ENCODE measurements at places on chromosomes 3 and 15.

GRCh38 chr3:14508966-14509795, 31.0 kb downstream of the GRIP2 start:
- peak; percentile 70 for DNase-seq

GRCh38 chr3:138066383-138066782, 49.0 kb downstream of the DZIP1L start:
- DNase-seq: no peak

DNA sequence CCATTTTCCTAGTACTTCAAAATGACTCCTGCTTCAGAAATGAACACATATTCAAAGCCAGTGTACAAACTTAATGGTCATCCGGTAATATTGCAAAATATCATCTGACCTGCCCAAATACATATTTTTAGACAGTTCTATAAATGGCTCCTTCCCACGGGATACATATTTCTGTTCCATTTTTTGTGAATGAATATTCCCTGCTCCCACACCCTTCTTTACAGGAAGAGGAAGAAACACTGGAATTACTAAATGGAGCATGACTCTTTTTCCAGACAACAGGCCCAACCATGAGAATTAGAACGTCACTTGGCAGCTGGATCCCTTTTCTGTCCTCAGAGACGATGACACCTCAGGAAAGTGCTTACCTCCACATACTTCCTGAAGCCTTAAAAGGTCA, 38.0 kb upstream of the CBLB start:
- DNase-seq: no peak

- no peak for DNase-seq
Observed at GRCh38 chr3:12413721-12414255, 70.5 kb upstream of the TSEN2 start.

- no peak for DNase-seq
Observed at GRCh38 chr15:67573194-67573593, 30.7 kb downstream of the MAP2K5 start.

DNA sequence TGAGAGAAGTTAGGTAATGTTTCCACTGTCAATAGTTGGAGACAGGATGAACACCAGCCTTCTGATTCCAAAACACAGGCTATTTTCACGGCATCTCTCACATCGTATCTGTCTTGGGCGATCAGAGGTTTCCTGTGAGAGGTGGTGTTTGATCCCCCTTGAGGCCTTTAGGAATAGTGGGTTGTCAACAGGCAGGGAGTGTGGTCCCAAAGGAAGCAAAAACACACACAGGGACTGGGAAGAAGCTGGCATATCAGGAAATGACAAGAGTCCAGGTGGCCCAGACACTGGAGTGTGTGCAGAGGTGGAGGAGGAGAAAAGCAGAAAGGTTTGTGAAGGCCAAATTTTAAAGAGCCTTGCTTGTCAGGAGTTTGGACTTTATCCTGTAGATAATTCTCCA, 6.6 kb upstream of the MAGEF1 start:
- no peak for DNase-seq

- no peak for DNase-seq
Observed at GRCh38 chr15:69016021-69016595, 1.6 kb downstream of the NOX5 start.

- DNase-seq: no peak
Observed at GRCh38 chr3:48466386-48467109, 20.0 kb downstream of the ATRIP start.

GRCh38 chr15:98427321-98427720, 221.0 kb upstream of the IGF1R start:
- no peak for DNase-seq

DNA sequence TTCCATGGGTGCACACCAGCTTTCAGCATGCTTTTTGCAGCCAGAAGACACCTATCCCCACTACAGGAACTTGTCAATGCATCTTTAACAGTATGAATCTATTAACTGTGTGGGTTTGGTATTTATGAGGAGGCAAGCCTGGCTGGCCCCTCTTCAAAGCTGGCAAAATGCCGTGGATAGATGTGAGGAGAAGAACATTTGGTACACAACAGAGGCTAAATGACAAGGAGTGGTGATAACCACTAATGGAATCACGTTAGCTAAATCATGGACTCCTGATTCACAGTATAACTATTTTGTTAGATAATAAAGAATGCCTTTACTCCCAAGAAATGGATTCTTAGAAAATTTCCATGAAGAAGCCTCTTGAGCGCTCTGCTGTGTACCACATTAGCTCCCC, 187.2 kb downstream of the CLSTN2 start:
- no peak for DNase-seq

DNA sequence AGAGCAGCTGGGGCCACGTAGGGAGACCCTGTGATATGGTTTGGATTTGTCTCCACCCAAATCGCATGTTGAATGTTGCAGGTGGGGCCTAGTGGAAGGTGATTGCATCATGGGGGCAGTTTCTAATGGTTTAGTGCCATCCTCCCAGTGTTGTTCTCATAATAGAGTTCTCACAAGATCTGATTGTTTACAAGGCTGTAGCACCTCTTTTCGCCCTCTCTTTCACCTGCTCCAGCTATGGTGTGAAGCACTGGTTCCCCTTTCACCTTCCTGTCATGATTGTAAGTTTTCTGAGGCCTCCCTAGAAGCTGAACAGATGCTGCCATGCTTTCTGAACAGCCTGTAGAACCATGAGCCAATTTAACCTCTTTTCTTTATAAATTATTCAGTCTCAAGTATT, 198.9 kb upstream of the CBLB start:
- no peak for DNase-seq

- no peak for DNase-seq
Observed at GRCh38 chr3:66418475-66418931, 82.3 kb downstream of the LRIG1 start.

GRCh38 chr3:53083521-53083920, 37.6 kb upstream of the SFMBT1 start:
- DNase-seq: no peak

GRCh38 chr3:150410311-150411105, 2.4 kb downstream of the TSC22D2 start:
- peak; percentile 7 for DNase-seq

- DNase-seq: no peak
Observed at GRCh38 chr3:126644615-126645014, 10.3 kb downstream of the TXNRD3 start.

- DNase-seq: no peak
Observed at GRCh38 chr15:69078638-69079037, 64.1 kb downstream of the NOX5 start.

GRCh38 chr3:139552632-139553365, 13.3 kb upstream of the RBP1 start:
- DNase-seq: no peak

GRCh38 chr3:107045791-107046190, 331.4 kb upstream of the CCDC54 start:
- DNase-seq: no peak

GRCh38 chr3:138112362-138112761, 3.0 kb downstream of the DZIP1L start:
- no peak for DNase-seq

- no peak for DNase-seq
Observed at GRCh38 chr3:159654183-159655134, 334.2 kb upstream of the IL12A start.

DNA sequence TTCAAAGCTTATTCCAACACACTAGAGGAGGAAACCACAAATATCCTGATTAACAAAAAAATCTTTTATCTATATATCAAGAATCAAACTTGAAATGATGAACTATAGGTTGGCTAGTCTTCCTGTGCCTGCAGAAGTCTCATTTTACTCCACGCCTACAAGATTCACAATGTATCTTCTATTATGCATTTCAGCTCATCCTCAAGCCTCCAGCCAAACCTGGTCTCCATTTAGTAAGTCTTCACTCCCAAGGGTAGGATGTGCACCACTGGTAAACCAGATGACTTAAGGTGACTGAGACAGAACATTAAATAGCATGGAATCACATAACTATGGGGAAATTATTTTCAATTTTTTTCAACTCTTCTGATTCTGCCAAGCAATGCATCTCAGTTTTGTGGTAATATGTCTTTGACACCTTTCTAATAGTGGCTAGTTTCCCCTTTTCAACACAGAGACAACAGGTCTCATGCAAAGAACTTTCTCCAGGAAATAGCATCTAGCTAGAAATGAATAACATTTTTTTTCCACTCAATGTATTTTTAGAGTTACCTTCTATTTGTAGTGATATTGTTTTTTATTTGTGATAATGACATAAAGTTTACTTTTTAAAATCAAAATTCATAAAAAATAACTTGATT, 166.9 kb downstream of the TNIK start:
- no peak for DNase-seq

- DNase-seq: no peak
Observed at GRCh38 chr3:187518207-187518606, 150.0 kb downstream of the RTP4 start.

DNA sequence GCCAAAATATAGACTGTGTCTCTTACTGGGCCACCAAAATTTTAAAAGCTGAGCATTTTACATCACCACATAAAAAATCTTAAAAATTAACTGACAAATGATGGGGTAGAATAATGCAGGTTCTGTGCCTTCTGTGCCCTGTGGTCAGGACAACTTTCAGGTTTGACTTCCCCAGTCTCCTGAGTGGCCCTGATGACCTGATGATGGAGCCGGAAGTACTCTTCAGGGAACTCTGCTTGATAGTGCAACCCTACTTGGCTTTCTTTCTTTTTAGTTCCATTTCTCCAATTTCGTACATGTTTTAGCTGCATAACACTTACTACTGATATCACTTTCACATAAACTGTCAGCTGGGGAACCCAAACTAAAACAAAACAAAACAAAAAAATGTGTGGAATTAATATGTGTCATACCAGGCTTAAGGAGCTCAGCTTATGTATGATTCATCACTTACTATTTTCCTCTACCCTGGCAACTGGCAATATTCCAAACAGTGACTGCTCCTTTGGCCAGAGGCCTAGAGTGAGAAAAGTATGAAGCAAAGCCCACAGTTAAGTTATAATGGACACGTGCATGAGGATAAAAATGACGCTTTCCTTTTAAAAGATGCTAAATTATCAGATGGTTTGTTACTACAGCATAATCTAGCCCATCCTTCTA, 194.3 kb downstream of the BCHE start:
- DNase-seq: no peak

- DNase-seq: no peak
Observed at GRCh38 chr3:80643421-80643820, 875.6 kb upstream of the ROBO1 start.

DNA sequence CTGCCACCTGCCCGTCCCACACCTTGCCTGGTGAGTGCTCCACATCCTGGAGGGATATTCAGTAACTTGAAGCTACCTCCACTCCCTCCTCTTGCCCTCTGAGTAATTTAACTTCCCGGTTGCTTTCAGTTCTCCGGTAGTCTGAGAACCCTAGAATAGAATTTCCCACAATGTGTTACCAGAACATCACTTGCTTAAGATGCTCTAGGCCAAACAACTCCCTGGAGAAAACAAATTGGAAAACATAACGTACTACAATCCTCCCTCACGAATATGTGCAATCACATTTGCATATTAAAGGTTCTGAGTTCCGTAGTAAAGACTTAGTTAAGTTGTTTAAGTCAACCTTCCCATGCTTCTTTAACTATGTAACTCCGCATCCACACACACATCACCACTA, 44.8 kb downstream of the SLCO2A1 start:
- no peak for DNase-seq

DNA sequence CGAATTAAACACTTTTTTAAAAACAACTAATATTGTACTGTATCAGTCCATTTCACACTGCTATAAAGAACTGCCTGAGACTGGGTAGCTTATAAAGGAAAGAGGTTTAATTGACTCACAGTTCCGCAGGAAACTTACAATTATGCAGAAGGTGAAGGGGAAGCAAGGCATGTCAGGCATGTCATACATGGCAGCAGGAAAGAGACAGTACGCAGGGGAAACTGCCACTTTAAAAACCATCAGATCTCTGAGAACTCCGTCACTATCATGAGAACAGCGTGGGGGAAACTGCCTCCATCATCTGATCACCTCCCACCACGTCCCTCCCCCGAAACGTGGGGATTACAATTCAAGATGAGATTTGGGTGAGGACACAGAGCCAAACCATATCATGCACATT, 162.8 kb upstream of the TPM1 start:
- no peak for DNase-seq

GRCh38 chr3:39907981-39908380, 98.6 kb downstream of the MYRIP start:
- no peak for DNase-seq

GRCh38 chr15:81025721-81026370, 25.1 kb downstream of the TLNRD1 start:
- DNase-seq: no peak

DNA sequence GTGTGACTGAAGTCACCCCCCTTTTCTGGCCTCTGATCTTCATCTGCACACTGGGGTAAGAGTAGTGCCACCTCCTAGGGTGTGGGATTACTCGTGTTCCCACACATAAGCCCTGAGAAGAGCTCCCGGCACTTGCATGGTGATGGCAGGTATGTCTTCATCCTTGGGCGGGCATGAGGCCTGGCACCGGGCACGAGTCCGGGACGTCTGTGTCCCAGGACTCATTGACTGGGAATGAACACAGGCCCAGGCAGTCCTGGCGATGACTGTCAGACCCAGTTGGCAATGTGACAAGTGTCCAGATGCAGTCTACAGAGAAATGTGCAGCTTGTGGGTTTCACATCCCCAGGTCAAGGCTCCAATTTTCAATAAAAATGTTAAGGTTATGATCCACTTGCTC, 78.9 kb downstream of the TBC1D2B start:
- no peak for DNase-seq

DNA sequence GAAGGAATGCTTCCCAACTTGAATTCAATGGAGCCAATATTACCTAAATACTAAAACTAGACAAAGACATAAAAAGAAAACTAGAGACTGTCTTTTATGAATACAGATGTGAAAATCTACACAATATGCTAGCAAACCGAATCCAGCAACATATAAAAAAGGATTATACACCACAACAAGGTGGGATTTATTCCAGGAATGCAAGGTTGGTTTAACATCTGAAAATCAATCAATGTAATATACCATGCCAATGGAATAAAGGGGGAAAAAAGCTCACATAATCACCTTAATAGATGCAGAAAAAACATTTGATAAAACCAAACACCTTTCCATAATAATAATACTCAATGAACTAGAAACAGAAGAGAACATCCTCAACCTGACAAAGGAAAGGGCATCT, 69.3 kb upstream of the TSPAN3 start:
- DNase-seq: no peak

GRCh38 chr15:41984622-41985021, 12.3 kb upstream of the EHD4 start:
- DNase-seq: no peak

DNA sequence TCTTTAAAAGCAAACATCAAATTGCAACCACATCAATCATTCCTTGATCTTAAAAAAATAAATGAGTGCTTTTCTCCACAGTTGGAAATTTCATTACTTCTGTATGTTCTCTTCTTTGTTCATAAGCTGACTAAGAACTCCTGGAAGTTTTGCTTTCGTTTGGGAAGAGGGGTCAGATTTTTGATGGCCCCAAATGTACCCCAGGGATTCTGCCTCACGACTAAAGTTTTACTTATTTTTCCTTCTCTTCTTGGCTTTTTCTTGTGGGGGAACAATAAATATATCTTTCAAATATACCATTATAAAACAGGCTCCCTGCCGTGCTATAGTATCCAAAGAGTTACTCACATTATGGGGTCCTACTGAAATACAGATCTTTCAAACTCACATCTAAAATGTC, 215.0 kb upstream of the CDIN1 start:
- DNase-seq: no peak

- no peak for DNase-seq
Observed at GRCh38 chr3:147890114-147890513, 480.9 kb downstream of the ZIC1 start.

Data from activated naive CD4-positive, alpha-beta T cell (primary cell).